ENCODE measurements at places on chromosomes 5 and 9.
A peak's percentile ranks its signal among the peaks of the same experiment; 100 is the strongest.

- no peak for DNase-seq
Observed at GRCh38 chr9:72193478-72193881, 44.2 kb downstream of the GDA start.

DNA sequence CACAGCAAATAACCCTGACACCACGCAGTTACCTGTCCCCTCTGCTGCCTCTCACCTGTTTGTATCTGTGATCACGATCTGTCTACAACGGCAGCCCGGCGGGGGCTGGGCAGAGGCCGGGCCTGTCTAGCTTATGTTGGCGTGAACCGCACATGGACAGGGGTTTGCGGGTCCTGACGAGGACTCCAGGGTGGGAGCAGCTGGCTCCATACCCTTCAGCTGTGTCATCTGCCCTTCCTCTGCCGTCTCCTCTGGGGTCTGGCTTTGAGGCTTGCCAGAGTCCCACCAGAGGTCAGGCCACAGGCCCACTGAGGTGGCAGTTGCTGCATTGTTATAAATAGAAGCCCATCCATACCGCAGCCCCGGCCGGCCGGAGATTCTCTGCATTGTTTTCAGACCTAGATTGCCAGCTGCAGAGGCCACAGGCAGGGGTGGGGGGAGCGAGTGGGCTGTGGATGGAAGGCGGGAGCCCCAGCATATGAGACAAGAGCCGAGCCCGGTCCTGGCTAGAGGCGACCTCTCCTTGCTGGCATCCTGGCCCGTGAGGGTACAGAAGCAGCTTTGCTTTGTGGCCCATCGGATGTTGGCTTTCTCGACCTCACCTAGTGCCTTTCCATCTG is 37.8 kb downstream of the FAM78A start:
- DNase-seq = peak; percentile 43

DNA sequence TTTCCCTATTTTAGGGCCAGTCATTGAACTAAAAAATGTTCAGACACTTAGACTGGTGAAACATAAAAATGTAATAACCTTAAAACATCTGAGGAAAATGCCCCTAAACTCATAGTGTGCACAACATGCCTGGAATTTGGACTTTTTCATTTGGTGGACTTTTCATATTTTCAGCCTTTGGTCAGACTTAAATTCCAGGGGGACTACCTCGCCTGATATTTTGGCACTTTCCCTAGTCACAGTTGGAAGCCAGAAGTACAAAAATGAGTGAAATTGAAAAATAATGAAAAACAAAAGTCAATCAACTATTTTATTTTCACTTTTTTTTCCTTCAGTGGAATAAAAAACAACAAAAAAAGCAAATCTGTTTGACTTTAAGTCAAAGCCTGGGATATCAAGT is 256.2 kb downstream of the ACTL7B start:
- DNase-seq = no peak

- no peak for DNase-seq
Observed at GRCh38 chr5:67575087-67575486, 378.5 kb upstream of the CD180 start.

DNA sequence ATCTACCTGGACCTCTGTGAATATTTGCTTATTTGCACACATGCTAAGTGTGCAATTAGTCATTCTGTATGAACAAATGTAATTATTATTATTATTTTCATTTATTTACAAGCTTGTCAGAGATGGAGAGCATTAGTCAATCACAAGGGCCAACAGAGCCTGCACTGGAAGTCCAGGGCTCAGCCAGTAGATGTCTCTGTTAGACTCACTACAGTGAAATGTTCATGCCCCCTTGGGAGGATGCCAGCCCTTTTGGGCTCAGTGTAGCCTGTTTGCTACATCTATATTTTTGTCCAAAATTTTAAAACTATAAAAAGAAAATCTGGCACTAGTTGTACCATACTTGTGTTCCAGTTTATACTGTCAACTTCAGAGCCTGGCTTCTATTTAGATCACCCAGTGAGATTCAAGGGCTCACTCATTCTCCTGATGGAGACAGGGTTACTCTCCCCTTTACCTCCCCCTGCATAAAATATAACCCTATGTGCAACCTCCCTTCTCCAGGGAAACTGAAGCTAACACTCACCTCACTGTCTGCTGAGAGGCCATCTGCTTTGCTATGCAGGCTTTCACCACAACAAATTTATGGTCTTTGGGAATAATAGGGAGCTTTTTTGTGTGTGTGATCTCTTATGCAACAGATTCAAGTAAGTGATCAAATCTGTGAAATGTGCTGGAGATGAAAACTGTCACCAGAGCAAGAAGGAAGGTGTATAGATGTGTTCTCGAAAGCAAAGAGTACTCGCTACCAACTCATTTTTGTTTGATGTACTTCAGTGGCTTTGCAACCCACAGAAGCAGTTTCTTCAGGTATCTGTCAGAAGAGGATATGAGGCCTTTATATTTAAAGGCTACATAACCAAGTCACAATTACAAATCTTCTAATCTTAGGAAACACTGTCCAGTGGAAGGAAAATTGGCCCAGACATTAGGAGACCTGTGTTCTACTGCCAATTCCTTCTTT is 99.9 kb upstream of the TLE4 start:
- peak; percentile 64 for DNase-seq

DNA sequence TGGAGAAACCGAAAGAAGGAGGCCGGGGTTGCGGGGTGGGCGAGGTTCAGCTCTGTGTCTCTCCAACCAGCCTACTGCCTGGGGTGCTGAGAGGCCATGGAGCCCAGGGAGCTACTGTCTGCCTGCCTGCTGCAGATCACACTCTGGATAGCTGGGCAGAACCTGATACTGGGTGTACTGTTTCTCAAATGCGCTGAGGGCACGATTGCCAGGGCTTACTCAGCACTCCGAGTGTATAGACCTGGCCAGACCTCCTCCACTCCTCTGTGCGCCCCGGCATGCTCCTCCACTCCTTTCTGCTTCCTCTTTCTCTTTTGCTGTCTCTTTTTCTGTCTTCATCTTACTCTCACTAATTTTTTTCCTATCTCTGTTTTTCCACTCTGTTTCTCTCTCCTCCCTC is 215.1 kb downstream of the PAPPA start:
- no peak for DNase-seq

- DNase-seq = peak; percentile 32
Observed at GRCh38 chr5:131635684-131636572, 899 bp upstream of the RAPGEF6 start.

- DNase-seq = no peak
Observed at GRCh38 chr9:110464321-110464720, 115.2 kb downstream of the SVEP1 start.

DNA sequence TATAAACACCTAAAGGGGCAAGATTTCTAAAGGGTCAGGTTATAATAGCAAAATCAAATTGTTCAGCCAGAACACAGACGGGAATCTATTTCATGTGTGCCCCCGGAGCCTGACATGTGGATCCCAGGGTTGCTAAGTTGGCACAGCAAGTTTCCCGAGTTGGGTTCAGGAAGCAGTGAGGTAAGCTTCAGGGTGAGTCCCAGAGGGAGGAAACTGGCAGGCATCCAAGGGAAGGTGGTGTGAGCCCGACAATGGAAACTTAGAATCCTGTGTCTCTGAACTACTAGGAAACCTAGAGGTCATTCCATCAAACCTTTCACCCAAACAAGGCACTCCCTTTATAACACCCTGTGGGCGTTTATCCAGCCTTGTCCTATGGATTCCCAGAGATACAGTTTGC is 98.4 kb downstream of the ADRB2 start:
- DNase-seq = no peak

DNA sequence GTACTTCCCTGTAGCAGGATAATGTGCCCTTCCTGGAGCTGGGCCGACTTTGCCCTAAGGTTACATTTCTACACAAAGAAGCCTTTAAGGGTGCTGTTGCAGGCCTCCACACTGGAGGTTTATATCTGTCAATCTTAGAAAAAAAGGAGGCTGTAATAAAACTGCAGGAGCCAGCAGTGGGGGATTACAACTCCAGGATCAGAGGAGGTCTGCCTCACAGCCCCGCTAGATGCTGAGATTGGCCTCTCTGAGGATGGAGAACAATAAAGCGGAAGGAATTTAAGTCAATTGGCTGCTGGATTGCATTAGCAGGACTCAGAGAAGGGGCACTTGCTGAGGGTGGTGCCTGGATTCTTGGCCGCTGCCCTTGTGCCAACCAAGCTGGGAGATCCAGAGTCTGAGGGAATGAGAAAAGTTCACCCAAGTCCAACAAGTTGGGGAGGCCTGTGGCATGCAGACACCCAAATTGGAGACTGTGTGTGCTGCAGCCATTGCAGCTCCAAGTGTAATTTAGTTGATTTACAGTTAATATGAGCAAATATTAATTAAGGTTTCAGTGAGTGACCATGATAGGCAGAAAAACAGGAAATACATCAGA is 99.0 kb upstream of the SSBP2 start:
- DNase-seq = no peak

DNA sequence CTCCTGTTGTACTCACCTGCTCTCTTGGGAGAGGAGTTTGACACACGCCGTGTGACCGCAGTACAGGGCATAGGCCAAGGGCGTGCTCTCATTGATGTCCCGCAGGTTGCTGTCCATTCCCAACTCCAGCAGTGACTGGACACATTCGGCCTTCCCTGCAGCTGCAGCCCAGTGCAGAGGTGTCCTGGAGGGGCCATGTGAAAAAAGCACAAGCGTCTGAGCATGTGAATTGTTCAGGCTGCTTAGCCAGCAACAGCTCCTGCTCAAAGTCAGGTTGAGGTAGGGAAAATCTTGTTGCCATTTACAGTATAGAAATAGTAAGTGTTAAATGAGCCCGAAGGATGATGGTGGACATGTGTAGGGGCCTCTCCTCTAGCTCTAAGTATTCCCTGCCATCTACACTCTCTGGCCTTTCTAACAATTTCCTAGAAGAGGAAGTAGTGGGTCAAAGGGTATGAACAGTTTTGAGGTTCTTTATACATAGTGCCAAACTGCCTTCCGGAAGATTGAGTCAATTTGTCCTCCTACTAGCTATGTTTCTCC is 116.5 kb downstream of the ANKRD55 start:
- DNase-seq = no peak

- DNase-seq = no peak
Observed at GRCh38 chr5:19608444-19609002, 379.5 kb downstream of the CDH18 start.

GRCh38 chr5:133611357-133612248 is 738 bp downstream of the FSTL4 start:
- DNase-seq = no peak

DNA sequence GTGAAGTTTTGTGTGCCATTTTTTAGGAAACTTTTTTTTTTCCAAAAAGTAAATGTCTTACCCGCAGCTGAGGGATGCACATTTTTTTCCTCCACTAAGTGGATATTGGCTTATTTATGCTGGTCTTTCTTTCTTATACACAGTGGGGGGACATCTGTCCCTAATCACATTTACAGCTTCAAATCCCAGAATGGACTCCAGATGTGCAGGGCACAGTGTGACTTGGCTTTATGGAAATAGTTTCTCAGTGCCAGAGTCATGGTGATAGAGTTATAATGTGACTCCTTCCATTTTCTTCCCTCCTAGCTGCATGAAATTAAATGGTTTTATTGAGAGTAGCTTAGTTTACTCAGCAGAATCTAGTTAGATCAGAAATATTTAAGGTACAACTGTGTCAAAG is 66.5 kb downstream of the SV2C start:
- no peak for DNase-seq

DNA sequence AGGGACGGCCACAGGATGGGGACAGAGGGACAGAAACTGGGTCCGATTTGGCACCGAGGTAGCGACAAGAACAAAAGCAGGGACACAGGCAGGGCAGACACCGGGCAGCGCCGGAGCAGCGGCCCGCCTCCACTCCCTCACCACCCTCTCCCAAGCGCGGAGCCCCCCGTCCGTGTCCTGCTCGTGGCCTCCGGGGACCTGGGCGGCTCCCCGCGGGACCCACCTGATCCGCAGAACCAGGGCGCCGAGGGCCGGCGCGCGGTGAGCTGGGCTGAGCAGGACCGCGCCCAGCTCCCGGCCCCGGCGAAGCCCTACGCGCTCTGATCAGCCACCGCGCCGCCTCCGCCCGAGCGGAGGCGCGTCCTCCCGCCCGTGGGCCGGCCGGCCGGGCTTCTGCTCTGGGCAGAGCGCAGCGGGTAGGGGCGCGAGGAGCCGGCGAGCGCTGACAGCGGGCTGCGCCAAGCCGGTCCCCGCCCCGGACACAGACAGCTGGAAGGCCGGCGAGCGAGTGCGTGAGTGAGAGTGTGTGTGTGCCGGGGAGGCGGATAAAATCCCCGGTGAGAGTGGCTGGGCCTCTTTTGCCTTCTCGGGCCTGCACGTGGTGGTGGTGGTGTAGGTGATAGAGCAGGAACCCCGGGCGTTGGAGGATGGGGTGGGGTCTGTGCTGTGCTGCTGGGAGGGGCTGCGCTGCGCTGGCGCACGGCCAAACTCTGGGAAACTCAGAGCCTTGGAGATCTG is at the start of gene GGTA1:
Gene GGTA1 (minus strand): TSS at position 418 of the 738 bp plus-strand sequence. CDS start 31,922 bp downstream, outside the sequence.
- DNase-seq = no peak

GRCh38 chr9:127778280-127779135 is at the start of gene SH2D3C:
SH2D3C (minus strand) TSS chr9:127778666; CDS start chr9:127778627, 39 bp downstream.
- DNase-seq = no peak

DNA sequence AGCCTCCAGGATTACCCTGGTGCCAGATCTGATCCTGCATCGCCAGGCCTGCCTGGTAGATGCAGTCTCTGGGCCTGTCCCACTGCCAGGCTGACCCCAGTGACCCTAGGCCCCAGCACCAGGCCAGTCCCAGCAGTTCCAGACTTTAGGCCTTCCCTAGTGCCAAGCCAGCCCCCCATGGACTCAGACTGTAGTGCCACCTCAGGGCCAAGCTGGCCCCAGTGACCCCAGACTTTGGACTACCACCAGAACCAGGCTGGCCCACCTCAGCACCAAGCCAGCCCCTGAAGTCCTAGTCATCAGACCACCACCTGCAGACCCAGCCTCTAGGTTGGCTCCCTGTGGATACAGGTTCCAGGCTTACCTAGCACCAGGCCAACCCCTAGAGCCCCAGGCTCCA is 142.5 kb downstream of the PJA2 start:
- no peak for DNase-seq

- no peak for DNase-seq
Observed at GRCh38 chr5:174323878-174324281, 278.4 kb downstream of the NSG2 start.

- DNase-seq = no peak
Observed at GRCh38 chr5:151454166-151454565, 6.8 kb downstream of the SLC36A1 start.

- no peak for DNase-seq
Observed at GRCh38 chr9:33415501-33416038, 13.2 kb upstream of the AQP7 start.

GRCh38 chr5:39452846-39453245 is 28.1 kb upstream of the DAB2 start:
- no peak for DNase-seq

DNA sequence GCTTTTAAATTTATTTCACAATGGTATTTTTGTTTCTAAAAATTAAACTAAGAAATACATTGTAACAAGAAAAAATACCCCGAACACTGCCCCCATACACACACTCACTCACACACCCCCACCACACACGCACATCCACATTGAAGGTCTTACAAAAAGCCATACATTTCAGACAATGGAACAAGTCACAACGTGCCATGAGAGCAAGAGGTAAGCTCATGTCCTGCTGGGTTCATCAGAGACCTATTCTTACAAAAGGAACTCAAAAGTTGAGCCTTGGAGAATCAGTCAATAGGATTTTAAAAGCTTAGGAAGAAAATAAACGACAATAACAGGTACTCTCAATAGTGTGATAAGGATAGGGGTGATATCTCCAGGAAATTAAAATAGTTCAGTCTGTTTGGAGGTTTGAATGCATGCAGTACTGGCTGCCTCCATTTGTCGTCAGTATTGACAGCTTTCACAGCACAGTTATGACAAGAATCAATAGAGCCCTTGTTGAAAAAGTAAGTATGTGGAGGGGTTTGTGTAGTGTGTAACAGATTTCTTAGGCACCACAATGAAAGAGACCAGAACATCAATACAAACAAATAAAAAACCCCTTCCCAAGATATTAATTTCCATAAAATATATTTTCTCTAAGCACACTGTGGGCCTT is 1826.2 kb upstream of the CDH6 start:
- DNase-seq = no peak
